Ovary (tissue), 10 donors: ENCODE measurements at places on chromosomes 4 and X.
A peak's percentile ranks its signal among the peaks of the same experiment; 100 is the strongest.

GRCh38 chrX:110665223-110666002 is 130.2 kb downstream of the CHRDL1 start:
- DNase-seq: no peak

DNA sequence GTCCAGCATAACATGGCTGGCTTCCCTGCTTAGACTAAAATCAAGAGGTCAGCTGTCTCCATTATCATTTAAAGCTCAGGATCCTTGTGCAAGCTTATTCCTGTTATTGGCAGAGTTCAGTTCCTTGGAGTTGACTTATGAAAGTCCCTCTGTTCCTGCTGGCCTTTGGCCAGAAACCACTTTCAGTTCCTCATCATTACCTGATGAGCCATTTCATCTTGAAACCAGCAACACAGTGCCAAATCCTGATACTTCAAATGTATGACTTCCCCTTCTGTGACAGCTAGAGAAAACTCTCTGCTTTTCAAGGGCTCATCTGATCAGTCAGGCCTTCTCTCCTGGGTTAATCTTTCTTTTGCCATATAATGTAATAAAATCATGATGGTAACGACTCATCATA is 110.6 kb upstream of the FSTL5 start:
- no peak for DNase-seq

DNA sequence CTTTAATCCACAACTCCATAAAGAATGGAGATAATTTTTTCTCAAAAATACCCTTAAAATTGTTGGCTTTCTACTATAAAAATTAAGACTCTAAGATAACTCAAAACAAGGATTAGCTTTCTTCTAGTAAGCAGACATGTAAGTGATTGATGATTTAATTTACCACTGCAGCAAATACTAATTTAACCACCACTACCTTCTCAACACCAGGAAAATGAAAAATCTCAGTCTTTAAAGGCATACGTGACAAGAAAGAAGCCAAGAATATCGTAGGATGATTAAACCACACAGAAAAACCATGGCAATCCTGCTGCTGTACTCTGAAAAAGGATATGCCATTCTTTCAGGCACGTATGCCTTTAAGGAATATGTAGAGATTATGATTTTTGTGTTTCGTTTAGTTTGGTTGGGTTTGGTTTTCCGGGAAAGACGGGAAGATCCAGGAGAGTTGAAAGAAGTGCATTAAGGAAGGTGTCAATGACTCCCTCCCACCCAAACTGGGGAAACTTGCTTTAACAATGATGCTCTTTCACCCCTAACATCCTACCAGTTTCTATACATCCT is 881 bp downstream of the LRCH2 start:
- DNase-seq: no peak

- no peak for DNase-seq
These were observed 112.4 kb upstream of the CXCL13 start for GRCh38 chr4:77493120-77493752.

DNA sequence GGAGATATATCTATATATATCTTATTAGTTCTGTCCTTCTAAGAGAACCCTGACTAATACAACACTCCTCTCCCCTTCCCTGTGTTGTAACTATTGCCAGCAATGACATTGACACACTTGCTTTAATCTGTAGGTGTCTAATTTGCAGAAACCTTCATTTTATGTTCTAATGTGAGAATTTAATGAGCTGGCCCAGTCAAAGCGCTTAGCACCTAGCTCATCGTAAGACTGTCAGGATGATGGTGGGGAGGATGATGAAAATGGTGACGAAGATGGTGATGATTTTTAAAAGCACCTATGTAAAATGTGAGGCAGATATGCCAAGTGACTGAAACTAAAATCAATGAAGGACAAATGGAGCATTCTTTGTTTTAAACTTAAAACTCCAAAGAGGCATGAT is 183.8 kb downstream of the DHX15 start:
- DNase-seq: no peak

GRCh38 chr4:86942185-86942666 is 7.4 kb downstream of the AFF1 start:
- no peak for DNase-seq

- DNase-seq: no peak
These were observed 24.1 kb downstream of the FRMPD4 start for GRCh38 chrX:12162420-12162819.

DNA sequence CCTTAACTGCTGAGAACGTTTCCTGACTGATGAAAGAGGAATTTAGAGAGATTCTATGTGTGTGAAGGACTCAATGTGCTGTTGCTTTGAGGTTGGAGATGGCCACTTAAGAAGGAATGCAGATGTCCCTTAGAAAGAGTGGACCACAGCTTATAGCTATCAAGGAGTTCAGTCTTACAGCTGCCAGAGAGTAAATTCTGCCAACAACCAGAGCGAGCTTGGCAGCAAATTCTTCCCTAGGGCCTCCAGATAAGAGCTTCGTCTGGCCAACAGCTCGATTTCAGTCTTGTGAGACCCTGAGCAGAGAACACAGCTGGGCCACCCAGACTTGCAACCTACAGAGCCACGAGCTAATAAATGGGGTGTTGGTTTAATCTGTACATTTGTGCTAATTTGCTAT is 21.8 kb downstream of the MID1 start:
- no peak for DNase-seq

GRCh38 chr4:114464726-114465272 is 133.8 kb upstream of the UGT8 start:
- no peak for DNase-seq

DNA sequence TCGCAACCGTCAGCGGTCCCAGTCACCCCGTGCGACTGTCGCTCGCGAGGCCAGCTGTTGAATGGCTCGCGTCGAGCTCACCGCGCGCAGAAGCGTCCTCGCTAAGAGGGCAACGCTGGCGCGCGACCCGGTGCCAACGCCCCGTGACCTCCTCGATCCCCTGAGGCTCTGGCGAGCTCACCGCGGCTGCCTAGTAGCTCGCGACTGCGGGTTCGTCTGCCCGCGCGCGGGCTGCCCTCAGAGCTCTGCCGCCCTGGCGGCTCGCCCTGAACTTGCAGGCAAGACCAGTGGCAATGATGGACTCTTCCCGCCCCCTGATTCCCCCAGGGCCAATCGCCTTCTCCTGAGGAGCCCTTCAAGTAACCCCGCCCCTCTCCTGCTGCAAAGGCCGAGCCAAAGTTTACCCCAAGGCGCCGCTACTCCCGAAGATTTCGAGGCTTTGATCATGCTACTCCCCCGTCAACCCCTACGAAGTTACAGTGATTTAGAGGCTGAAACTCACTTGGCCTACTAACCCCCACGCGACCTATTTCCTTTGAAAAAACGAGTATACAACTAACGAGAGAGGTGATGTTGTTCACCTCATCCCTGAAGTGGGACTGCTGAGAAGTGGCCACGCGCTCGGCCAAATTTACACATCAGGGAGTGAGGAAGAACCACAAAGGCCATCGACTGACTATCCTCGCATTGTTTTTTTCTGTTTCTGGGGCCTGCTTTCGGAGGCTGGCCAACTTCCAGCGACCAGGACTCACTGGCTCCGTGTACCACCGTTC is 37.5 kb downstream of the PGRMC1 start:
- peak; percentile 14 for DNase-seq

GRCh38 chr4:82371497-82371896 is 2.3 kb downstream of the HNRNPD start:
- DNase-seq: no peak

- no peak for DNase-seq
These were observed 54.7 kb upstream of the NPNT start for GRCh38 chr4:105840426-105841174.

DNA sequence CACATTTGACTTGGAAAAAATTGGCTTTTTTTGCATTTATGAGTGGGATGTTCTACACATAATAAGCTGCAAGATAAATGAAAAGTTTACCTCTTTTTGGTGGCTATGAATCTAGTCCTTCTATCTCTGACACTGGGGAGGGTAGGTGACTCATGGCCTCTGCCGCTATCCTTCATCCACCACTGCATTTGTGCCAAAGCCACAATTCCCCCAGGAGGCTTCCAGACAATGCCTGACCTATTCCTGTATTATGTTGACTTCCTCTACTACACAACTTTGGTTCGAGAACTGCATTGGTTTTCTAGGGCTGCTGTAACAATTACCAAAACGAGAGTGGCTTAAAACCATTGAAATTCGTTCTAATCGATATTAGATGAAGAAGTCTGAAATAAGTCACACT is 245.6 kb downstream of the TRAM1L1 start:
- DNase-seq: no peak

- DNase-seq: no peak
These were observed 152.6 kb downstream of the GASK1B start for GRCh38 chr4:158020176-158020575.

- DNase-seq: no peak
These were observed 15.1 kb upstream of the REPS2 start for GRCh38 chrX:16931371-16931770.

DNA sequence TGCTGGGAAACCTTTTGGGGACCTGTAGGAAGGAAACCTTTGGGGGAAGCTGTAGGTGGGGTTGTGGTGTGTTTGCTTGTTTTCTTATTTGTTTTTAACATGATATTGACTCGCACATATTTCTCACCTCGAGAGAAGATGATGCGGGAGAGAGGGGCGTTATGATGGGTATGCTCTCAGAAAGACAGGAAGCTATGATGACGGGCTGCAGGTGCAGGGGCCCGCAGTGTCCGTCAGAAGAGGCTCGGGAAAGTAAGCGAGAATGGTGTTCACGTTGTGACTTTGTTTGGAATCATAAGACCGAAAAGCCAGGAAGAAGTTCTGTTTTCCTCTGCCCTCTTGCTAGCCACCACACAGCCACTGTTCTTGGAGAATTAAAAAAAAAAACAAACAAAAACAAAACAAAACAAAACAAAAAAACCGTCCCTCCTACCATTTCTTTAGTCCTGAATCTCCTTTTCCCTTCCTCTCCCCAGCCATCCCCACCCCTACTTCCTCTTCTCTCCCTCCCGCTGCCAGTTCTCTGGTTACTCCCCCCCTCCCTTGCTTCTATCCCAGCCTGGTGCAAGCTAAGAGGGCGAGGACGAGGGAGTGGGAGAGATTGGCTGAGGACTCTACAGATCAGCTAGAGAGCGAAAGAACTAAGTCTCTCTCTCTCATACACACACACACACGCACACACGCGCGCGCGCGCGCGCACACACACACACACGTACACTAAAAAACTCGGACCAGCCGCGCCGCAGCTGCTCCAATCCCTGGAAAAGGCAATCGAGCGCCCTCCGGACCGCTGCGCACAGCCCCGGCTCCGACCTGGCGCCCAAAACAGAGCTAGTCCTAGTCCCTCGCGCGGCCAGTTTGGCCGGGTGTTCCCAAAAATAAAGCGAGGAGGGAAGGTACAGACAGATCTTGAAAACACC is at the start of gene BMP3:
Gene BMP3 (plus strand): TSS at position 648 of the 920 bp plus-strand sequence. CDS start 577 bp downstream, outside the sequence.
- peak; percentile 79 for DNase-seq

DNA sequence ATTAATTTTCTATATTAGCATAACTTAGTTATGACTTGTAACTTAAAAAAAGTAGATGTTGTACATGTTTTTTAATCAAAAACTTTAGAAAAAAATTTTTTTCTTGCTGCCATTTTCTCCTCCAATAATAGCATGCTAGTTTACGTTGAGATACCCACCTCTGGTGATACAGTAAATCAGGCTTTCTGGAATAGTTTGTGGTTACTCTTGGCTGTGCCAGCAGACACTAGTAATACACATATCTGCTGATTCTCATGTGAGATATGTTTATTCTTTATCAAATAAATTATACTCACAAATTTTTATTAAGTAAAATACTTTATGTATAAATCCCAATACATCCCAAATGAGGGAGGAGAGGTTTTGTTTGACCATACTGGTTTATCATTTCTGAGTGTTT is 117.3 kb downstream of the KLHL8 start:
- DNase-seq: no peak

DNA sequence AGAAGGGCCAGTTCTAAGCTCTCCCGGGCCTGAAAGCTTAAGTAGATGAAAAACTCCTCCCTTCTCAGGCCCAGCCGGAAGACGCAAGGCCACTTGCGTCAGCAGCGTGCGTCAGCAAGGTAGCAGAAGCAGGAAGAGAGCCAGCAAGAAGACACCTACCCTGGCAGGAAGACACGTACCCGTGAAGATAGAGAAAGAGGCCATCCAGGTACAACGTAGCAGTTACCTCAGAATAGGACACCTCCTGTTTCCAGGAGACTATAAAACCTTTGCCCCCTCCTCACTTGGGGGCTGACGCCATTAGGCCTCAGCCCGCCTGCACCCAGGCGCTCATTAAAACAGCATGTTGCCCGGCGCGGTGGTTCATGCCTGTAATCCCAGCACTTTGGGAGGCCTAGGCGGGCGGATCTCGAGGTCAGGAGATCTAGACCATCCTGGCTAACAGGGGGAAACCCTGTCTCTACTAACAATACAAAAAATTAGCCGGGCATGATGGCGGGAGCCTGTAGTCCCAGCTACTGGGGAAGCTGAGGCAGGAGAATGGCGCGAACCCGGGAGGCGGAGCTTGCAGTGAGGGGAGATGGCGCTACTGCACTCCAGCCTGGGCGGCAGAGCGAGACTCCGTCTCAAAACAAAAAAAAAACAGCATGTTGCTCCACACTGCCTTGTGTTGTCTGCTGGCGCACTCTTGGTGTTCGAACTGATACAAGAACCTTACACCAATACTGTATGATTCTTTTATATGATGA is 242.7 kb upstream of the NWD2 start:
- no peak for DNase-seq

GRCh38 chr4:33381816-33382215 is 2661.6 kb downstream of the PCDH7 start:
- no peak for DNase-seq

DNA sequence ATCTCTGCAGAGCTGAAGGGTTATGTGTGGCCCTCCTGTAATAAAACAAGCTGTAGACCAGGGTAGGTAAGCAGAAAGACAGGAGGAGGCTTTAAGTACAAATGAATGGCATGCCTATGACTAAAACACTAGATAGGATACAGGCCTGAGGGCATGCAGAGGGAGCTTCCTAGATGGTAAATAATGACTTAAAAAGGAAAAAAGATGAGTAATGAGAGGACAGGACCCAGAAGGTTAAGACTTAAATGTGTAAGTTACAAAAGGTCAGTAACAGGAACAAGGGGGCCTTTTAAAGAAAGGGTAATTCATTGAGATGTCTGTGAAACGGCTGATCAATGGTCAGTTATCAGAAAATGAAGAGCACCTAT is 194.8 kb downstream of the SOWAHB start:
- no peak for DNase-seq

DNA sequence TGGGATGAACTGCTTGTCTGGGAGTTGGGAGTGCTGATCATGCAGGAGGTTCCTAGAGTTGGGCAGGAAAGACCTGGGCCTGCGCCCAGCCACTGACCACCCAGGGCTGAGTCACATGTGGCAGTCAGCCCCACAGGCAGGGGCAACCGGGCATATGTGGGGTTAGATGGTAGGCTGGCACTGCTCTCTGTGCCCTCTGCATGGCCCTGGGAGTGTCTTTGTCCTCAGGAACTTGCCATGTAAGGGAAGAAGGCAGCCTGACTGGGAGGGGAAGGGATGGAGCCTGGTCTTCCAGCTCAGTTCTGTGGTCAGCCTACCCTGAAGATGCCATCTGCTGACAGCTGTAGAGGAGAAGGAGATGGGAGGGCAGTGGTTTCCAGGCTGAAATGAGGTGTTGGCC is 70.2 kb upstream of the EFNB1 start:
- no peak for DNase-seq

GRCh38 chr4:188956566-188956965 is 817.3 kb downstream of the TRIML1 start:
- DNase-seq: no peak

GRCh38 chrX:72124540-72125201 is 7.0 kb downstream of the RTL5 start:
- no peak for DNase-seq

- no peak for DNase-seq
These were observed 84.9 kb downstream of the MAML3 start for GRCh38 chr4:140069066-140069465.

GRCh38 chr4:139209470-139210063 is 32.5 kb upstream of the ELF2 start:
- no peak for DNase-seq

- DNase-seq: no peak
These were observed 73.9 kb downstream of the ARHGAP6 start for GRCh38 chrX:11591723-11592346.
